ENCODE measurements at places on chromosomes 13 and 19.

- DNase-seq: no peak
These were observed 924 bp downstream of the TNFSF13B start for GRCh38 chr13:108270442-108270841.

DNA sequence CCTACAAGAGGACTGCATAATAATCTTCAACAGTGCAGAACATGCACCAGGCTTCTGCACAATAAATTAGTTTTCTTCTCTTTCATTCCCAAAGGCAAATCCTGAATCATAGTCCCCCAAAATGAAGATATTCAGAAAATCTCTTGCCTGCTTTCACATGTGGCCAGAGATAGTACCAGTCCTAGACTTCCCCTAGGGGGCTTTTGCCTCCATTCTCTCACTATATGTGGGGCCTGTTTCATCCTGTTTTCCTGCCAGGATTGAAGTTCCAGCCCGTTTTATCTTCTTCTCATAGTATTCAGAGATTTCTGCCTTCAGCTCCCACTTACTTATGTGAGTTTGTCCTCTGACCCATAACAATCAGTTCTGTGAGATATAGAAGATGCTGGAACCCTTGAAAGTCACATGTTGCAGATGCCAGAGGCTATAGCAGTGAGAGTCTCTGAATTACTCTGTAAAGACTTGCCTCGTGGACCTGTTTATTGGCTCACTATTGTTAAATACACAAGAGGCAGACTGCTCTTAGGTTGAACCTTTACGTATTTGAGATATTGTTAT lies 421.9 kb upstream of the PCDH9 start:
- DNase-seq: no peak

- no peak for DNase-seq
These were observed 971 bp upstream of the ANKRD10 start for GRCh38 chr13:110915874-110916206.

DNA sequence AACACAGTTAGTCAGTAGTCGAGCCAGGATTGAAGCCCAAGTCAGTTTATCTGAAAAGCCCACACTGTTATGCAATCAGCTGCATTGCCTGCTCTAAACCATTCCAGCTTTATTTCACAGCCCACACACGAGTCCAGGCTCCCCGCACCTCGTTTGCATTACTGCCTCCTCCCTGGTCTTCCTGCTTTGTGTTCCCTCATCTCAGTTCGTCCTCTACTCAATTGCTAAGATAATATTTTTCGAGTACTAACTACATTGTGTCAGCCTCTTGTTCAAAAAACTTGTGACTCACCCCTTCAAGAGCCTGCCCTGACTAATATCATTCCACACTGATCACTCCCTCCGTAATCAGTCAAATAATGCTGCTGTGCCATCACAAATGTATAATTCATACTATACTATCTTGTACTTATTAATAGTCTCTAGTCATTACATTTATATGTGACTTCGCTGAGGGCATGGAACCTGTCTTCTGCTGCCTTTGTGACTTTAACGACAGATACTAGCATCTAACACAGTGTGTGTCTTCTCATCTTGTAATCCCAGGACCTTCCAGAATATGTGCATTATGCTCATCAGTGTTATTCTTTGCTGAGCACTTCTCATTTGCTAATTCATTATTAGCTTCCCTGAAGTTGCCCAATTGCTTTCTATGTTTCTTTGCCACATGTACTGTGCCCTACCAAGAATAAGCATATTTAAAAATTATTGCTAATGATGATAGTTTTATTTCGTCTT lies 26.2 kb upstream of the WDFY2 start:
- DNase-seq: no peak

- no peak for DNase-seq
These were observed 143.9 kb downstream of the KATNAL1 start for GRCh38 chr13:30163441-30163840.

GRCh38 chr13:49353908-49354307 lies 90.0 kb downstream of the CAB39L start:
- DNase-seq: no peak

GRCh38 chr19:6215701-6216235 lies 64.0 kb downstream of the MLLT1 start:
- no peak for DNase-seq

DNA sequence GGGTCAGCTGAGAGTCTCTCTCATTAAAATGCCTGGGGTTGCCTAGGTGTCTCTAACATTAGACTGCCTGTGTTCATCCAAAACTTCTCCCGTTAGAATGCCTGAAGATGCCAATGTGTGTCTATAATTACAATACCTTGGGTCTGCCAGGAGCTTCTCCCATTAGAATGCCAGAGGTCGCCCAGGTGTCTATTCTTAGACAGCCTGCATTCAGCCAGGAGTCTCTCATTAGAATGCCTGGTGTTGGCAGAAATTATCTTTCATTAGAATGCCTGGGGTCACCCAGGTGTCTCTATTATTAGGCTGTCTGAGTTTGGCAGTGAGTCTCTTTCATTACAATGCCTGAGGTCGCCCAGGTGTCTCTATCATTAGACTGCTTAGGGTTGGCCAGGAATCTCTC lies 1560.2 kb downstream of the UQCRFS1 start:
- DNase-seq: no peak

GRCh38 chr19:39307046-39307821 lies 11.0 kb downstream of the IFNL1 start:
- no peak for DNase-seq

GRCh38 chr19:8640402-8641004 lies 10.1 kb downstream of the NFILZ start:
- DNase-seq: no peak

- no peak for DNase-seq
These were observed 173.2 kb downstream of the FLT1 start for GRCh38 chr13:28321756-28322155.

DNA sequence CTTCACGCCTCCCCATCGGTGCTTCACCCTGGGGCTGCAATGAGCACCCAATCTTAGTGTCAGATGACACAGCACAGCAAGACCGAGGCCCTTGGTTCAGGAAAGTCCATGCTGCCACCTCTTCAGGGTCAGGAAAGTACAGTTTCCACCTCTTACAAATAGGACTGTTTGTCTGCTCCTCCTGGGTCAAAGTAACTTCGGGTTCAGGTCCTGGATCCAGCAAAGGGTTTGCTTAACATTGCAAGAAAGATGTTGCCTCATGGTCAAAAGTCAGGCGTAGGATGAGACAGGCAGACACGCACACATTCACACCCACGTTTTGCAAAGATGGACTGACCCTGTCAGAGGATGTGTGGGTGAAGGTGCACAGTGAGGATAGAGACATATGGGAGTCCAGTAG lies 1.6 kb upstream of the CYP2B6 start:
- DNase-seq: no peak

DNA sequence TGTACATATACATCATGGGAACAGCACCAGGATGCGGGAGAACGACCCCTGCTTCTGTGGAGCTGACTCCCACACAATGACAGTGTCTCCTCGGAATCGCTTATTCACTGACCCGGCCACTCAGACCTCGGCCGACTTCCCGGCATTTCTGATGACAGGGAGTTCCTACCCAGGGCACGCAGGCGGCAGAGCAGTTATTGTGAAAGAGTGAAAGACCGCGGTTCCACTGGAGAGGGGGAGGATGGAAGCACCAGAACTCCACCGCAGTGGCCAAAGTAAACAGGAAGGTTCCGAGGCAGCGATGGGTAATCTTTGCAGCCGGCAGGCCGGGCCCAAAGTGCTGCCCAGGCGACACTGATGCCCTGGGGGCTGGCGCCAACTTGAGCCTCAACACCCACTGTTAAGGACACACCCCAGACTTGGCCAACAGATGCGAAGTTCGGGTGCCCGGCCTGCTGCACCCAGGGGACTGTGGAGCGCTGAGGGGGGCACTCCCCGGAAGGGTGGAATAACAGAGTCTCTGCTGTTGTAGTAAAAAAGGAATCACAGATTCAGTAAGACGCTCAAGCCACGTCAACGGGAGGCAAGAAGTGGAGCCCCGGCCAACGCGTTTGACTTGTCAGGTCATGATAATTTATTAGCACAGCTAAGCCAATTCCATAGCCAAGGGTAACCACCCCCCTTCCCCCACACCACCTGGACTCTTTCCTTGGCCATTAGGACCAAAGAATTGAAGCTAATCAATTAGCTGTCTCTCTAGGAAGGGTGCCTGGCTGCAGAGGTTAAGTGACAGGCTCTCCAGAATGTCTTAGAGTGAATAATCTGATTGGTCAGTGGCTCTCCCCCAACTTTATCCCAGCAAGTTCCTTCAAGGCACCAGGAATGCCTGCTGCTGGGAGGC lies 5.8 kb downstream of the MLLT1 start:
- DNase-seq: no peak

- no peak for DNase-seq
These were observed 12.5 kb downstream of the PEPD start for GRCh38 chr19:33508941-33509614.

DNA sequence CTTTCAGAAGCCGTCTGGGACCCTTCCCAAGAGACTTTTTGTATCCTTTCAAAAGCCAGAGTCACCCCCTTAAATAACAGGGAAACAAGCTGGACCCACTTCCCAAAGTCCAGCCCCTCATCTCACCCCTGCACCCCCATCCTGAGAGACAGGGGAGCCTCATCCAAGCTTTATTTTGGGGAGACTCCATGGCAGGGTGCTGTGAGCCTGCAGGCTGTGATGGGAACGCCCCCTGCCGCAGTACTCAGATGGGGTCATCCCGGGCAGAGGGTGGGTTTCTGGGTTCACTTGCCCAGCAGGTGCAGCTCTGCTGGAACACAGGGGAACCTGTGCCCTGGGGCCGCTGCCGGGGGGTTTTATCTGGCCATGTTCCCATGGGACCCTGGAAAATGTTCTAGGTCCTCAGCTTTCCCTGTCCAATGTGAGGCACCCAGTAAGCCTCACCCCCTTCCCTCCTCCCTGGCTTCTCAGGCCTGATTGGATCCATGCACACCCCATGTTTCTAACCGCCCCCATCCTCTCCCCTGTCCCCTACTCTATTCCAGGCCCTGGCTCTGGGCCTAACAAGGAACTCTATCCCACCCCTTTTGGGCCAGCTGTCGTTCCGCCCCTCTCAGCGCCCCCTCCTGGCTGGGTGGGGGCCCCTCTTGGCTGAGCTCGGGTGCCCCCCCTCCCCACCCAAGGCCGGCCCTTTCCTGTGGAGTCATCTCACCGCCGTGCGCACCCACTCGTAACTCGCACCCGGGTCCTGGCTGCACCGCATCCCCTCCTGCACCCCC lies 1.0 kb downstream of the HIF3A start:
- DNase-seq: no peak

DNA sequence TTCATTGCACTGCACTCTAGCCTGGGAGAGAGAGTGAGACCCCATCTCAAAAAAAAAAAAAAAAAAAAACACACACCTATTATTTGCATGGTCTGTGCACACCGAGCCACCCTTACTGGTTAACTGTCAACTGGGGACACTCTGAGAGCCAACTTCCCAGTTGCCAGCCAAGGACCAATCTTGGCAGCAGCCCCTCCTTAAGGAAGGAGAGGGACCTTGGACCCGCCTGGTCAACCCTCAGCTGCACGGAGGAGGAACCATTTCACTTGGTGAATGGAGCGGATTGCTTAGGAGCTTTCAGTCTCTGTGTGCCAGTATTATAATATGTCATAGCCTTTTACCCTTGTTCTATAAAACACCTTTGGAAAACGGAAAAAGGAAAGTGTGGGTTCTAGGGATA lies 24.9 kb downstream of the MICOS13 start:
- no peak for DNase-seq

GRCh38 chr19:42053037-42053935 lies 16.7 kb downstream of the GRIK5 start:
- DNase-seq: no peak

GRCh38 chr13:86906127-86906874 lies 764.9 kb upstream of the SLITRK5 start:
- DNase-seq: no peak

DNA sequence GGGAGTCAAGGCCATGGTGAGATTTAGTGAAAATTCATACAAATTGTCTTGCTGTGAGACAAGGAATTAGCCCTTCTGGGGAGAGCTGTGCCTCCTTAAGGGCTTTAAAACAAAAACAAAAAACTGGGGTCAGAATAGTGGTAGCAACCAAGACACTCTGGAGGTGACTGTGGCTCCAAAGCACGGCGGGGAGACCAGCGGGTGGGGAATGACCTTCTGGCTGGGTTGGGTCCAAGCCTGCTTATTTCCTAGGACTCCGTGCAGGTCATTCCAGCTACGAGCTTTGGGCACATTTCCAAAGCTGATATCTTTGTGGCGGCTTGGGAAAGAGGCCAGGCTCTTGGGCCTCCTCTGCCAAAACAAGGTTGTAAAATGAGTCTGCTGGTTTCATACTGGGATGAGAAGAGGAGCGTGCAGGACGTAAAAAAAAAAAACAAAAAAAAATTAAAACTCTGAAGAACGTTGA lies 348.3 kb downstream of the UQCRFS1 start:
- DNase-seq: no peak

GRCh38 chr19:18392417-18392816 lies 5.0 kb downstream of the LRRC25 start:
- DNase-seq: no peak

GRCh38 chr13:91141543-91142061 lies 205.9 kb upstream of the MIR17HG start:
- no peak for DNase-seq

DNA sequence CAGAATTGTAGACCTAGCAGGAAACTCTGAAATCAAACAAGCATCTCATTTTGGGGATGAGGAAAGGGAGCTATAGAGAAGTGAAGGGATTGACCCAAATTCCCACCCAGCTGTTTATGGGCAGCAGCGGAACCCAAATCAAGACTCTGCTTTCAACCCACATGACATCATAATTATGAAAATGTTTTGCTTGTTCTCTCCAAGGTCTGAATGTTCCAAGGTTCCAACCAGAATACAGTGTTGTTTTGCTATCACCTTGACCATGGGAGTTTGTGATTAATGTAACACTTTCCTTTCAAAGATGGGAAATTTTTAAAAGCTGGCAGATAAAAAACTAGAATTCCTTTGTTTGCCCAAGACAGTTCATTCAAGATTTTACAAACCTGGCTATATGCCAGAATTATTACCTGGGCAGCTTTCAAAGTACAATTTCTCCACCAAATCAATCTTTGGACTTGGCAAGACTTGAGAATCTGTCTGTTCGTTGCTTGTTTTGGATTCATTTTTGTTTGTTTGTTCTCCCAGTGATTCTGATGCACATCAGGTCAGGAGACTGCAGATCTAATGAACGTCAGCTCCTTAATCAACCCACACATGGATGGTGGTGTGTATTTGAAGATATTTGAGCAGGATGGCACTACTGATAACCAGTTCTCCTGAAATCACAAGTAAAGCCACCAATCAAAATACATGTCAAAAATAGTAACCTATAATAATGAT lies 322.7 kb downstream of the FOXO1 start:
- no peak for DNase-seq

- DNase-seq: no peak
These were observed 5.8 kb downstream of the LATS2 start for GRCh38 chr13:21055511-21056045.

DNA sequence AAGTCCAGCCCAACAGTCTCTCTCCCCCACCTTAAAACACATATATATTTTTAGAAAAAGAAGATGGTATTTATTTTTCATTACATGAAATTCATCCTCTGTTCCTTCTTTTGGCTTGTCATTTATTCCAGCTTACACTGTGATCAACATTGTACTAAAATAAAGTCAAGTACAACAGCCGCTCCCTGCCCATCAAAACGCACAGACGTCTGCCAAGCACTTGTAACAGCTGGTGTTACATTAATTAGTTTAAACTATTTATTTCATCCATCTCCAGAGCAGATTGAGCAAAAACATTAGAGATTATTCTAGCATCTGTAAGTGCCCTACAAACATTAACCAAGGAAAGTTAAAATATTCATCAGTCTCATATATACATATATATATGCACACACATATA lies 350.5 kb downstream of the DACH1 start:
- DNase-seq: no peak

- DNase-seq: no peak
These were observed 1.1 kb downstream of the MIER2 start for GRCh38 chr19:343451-343931.

GRCh38 chr13:20197361-20197834 lies 4.7 kb upstream of the GJB2 start:
- no peak for DNase-seq
